H9 (cell line): ENCODE measurements at places on chromosomes 3 and 15. TPM values are rescaled to one million over a fixed set of nuclear protein-coding genes. Genes with fewer than 3 reads are reported as not detected.

TUSC7 gene
- not detected in 2 replicates for total RNA-seq

WDR93 gene
- total RNA-seq, result not detected in 2 replicates

LTF gene
- total RNA-seq, result not detected in 2 replicates

ACTL6A gene
- 74.5 and 83.2 TPM in 2 replicates for total RNA-seq

VPS8 gene
- 39.7 and 42.2 TPM in 2 replicates for total RNA-seq

ZNF860 gene
- total RNA-seq, result 2.1 and 2.6 TPM in 2 replicates

KLHL18 gene
- 49.3 and 55.3 TPM in 2 replicates for total RNA-seq

P2RY1 gene
- 6.3 and 6.4 TPM in 2 replicates for total RNA-seq

CLDN18 gene
- total RNA-seq, result not detected in 2 replicates
